ENCODE measurements at places on chromosomes 1 and 21.

DNA sequence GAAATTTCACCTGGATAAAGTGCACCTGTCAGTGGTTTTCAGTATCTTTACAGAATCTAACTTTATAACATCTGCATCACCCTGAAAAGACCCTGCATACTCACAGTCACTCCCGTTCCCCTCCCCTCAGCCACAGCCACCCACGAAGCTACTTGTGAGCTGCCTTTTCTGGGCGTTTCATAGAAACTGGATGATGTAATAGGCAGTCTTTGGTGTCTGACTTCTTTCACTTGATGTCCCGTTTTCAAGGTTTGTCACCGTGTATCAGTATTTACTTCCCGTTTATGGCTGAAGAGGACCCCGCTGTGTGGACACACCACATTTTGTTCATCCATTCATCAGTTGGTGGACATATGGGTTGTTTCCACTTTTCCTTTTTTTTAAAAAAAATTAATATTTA lies 47.8 kb upstream of the LRRC3 start:
- DNase-seq = no peak

DNA sequence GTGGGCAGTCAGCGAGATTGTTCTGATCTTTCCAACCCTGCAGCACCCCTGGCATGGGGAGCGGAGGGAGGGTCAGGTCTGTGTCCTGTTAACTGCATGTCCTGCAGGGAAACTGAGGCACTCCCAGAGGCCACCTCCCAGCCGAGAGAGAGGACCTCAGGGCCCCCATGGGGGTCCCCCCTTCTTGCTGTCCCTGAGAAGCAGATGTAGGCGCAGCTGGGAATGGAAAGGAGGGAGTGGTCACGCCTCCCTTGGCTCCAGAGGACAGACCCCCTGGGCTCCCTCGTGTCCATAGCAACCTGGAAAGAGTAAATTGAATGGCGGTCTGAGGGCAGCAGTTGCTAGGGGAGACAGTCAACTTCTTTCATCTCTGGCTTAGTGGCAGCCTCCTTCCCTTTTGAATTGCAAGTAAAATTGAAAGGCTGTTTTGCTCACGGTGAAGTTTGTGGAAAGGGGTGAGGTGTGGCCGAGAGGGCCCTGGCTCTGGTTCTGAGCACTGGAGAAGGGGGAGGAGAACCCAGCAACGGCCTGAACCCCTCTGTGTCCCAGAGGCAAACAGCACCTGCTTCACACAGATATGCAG lies 4.9 kb downstream of the CROCC start:
- no peak for DNase-seq

DNA sequence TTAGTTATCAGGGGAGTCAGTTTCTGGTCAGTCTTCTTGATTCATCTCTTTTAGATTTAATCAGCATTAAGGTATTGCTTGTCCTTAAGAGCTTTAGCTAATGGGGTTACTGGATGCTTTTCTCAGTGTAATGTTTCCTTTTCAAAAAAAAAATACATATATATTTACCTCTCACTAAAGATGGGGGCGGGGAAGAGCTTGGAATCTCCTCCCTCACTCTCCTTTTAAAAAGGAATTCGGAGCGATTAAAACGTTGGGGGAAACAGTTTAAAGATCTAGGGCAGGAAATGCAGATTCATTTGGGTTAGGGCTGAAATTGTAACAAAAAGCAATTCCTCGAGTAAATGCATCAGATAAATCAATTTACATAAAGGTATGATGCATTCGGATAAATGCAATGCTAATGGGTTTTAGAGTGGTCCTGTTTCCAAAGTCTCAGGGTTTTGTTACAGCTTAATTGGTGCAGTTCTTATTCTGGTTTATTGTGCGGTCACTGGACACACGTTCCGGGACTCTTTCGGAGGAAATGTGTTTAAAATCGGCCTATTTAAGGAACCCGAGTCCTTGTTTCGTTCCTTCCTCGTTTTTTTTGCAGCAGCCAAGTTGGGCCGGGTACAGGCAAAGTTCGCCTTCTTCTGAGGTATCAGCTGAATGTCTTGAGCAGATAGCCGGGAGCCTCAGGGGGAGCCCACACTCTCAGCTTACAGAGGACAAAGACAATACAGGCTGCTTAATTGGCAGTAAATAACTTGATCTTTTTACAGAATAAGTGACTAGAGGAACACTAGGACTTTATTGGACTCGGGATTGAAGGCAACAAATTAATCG lies 1.6 kb downstream of the LMO4 start:
- peak; percentile 26 for DNase-seq

DNA sequence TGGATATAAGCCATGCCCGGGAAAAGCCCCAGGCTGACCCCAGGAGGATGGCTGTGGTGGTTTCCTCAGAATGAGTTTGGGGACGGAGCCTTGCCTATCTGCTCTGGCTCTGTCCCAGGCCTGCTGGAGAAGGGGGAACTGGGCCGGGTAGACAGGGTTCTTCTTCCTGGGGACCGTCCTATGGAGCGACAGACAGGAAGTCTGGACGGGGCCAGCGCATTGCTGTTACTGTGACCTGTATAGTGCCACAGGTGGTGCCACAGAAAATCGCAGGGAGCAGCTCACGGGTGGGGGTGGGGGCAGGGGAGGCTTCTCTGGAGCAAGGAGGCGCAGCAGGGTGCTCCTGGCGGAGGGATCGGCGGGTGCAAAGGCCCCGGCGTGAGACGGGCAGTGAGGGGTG lies 36.4 kb downstream of the CFAP74 start:
- DNase-seq = no peak

GRCh38 chr1:224432672-224433040 lies 1.9 kb downstream of the WDR26 start:
- peak; percentile 48 for DNase-seq
